ENCODE measurements at places on chromosomes 1 and 21. TPM values are rescaled to one million over a fixed set of nuclear protein-coding genes. Genes with fewer than 3 reads are reported as not detected.

Gene USH2A
- 0.40 TPM for total RNA-seq

DNA sequence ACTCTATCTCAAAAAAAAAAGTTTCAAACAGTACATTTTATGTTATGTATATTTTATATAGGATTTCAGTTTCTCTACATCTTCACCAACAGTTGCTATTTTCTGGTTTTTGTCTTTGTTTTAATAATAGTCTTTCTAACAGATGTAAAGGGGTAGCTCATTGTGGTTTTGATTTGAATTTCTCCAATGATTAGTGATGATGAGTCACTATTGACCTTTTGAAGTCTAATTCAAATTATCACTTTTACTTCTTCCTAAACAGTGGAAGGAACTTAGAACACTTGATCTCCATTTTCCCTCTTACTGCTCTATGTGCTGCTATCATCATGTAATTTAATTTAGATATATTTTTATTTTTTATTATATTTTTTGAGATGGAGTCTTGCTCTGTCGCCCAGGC is 31.7 kb upstream of the SHCBP1L start:
- no peaks in the 10 kb centered on the region for H3K36me3 ChIP-seq
- H3K4me3 ChIP-seq = no peak overlapping the region
- no peaks in the 10 kb centered on the region for H3K27me3 ChIP-seq
- no peak overlapping the region for H3K27ac ChIP-seq

- DNase-seq = peak; percentile 86
- H3K36me3 ChIP-seq = peaks cover 18% of the 10 kb centered on the region
- H3K27me3 ChIP-seq = peaks cover 3% of the 10 kb centered on the region
- H3K4me3 ChIP-seq = peak within 1 kb of the TSS; percentile 74
These were observed at the start of gene CSTB for GRCh38 chr21:43775795-43776430. TSS of gene CSTB (minus strand) at chr21:43776308. CDS start at chr21:43776269, 39 bp downstream.

GRCh38 chr1:71908303-71908702 is 374.0 kb downstream of the NEGR1 start:
- no peaks in the 10 kb centered on the region for H3K27me3 ChIP-seq
- no peaks in the 10 kb centered on the region for H3K36me3 ChIP-seq
- no peaks in the 10 kb centered on the region for H3K4me1 ChIP-seq
- DNase-seq = peak; percentile 76
- no peak overlapping the region for H3K4me3 ChIP-seq

Gene PCBP3
- total RNA-seq = 0.93 TPM

Gene PROK1
- total RNA-seq = not detected

GRCh38 chr1:153977250-153978240 is at the start of gene JTB:
TSS of gene JTB (minus strand) at chr1:153977674. CDS start at chr1:153977252, 422 bp downstream.
- H3K4me3 ChIP-seq = peak within 1 kb of the TSS; percentile 68
- peaks cover 17% of the 10 kb centered on the region for H3K4me1 ChIP-seq
- no peaks in the 10 kb centered on the region for H3K27me3 ChIP-seq
- peak within 1 kb of the TSS; percentile 95 for H3K27ac ChIP-seq

DNA sequence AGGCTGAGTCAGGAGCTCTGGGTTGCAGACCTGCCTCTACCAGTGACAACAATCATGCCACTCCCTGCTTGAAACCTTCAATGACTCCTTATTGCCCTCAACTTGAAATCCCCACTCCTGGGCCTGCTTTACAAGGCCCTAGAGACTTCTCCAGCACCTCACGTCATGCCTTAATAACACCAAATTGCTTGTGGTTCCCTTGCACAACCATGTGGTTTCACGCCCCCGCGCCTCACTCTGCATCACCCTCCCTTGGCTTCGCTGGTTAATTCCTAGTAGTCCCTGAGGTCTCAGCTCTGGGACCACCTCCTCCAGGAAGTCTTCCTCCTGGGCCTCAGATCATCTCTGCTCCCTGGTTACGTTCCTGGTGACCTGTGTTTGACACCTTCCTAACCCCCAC is 33.0 kb downstream of the EPHA2 start:
- peaks cover 10% of the 10 kb centered on the region for H3K4me1 ChIP-seq
- peaks cover 13% of the 10 kb centered on the region for H3K36me3 ChIP-seq
- DNase-seq = no peak

DNA sequence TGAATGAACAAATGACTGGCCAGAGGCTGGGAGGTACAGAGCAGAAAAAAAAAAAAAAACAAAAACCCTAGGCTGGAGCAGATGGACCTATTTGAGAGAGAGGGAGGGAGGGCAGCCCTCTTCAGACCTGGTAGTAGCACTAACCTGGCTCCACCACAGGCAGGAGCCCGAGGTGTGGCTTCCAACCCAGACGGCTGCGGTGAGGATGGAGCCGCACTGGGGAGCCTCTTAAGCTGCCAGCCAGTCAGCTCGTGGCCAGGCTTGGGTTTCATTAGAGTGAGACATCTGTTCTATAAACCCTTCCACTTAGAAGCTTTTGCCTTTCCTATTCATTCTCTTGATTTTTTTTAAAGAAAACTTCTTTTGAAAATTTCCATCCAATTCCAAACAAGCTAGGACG is 16.8 kb downstream of the LGR6 start:
- H3K27me3 ChIP-seq = peaks cover 60% of the 10 kb centered on the region
- no peak overlapping the region for H3K27ac ChIP-seq
- peaks cover 13% of the 10 kb centered on the region for H3K4me1 ChIP-seq
- no peak overlapping the region for H3K4me3 ChIP-seq
- DNase-seq = no peak

Gene GUCA2B
- not detected for total RNA-seq
